Kidney (tissue), 22 donors: ENCODE measurements at places on chromosomes 3 and 15.

DNA sequence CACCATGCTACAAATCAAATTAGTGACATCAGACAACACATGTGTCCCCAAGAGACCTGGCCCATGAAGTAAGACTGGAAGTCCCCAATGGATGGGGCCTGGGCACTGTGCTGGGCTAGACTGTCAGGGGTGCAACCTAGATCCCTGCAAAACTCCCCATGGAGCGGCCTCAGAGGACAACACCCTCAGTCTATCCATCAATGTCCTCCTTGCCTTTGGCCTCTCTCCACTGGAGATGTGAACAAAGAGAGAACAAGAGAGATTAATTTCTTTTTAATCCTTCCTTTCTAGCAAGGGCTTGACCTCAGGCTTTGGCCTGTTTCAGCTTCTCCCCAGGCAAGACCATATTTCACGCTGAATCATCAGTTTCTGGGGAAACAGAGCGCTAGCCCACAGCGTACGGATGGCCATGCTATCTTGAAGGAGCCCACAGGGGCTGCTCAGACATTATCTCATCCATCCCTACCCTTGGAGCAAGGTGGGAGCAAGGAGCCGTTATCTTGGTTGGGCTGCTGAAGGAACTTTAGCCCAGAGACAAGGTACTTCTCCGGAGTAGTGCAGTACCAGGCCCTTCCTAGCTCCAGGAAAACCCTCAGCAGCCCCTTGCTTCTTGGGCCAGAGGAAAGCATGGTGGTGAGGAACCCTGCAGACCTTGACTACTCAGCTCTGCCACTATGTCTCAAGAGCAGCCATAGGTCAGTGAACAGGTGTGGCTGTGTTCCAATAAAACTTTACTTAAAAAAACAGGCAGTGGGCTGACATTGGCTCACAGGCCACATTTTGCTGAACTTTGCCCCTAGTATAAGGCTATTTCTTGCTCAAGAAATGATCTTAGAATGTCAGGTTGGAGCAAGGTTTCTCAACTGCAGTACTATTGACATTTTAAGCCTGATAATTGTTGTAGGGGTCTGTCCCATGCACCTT lies 72.7 kb upstream of the WNT5A start:
- DNase-seq: no peak

- no peak for DNase-seq
These were observed 217.0 kb downstream of the SATB1 start for GRCh38 chr3:18208091-18208490.

DNA sequence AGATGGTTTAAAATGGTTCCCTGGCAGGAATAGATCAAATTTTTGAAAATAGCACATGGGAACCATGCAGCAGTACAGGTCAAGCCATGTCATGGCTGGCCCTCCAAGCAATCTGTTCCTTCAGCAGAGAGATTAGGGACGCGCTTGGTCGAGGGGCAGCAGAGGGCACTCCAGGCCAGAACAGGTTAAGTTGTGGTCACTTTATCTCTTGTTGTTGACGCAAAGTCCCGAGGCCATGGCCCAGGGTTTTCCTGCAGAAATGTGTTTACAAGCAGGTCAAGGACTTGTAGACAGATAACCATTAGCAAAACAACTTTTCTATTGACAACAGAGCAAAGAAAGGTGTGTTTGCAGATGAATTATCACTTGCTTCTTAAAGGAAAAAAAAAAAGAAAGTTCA lies 570.0 kb upstream of the NR2F2 start:
- DNase-seq: no peak

GRCh38 chr3:111173328-111173900 lies 101.8 kb downstream of the NECTIN3 start:
- no peak for DNase-seq

DNA sequence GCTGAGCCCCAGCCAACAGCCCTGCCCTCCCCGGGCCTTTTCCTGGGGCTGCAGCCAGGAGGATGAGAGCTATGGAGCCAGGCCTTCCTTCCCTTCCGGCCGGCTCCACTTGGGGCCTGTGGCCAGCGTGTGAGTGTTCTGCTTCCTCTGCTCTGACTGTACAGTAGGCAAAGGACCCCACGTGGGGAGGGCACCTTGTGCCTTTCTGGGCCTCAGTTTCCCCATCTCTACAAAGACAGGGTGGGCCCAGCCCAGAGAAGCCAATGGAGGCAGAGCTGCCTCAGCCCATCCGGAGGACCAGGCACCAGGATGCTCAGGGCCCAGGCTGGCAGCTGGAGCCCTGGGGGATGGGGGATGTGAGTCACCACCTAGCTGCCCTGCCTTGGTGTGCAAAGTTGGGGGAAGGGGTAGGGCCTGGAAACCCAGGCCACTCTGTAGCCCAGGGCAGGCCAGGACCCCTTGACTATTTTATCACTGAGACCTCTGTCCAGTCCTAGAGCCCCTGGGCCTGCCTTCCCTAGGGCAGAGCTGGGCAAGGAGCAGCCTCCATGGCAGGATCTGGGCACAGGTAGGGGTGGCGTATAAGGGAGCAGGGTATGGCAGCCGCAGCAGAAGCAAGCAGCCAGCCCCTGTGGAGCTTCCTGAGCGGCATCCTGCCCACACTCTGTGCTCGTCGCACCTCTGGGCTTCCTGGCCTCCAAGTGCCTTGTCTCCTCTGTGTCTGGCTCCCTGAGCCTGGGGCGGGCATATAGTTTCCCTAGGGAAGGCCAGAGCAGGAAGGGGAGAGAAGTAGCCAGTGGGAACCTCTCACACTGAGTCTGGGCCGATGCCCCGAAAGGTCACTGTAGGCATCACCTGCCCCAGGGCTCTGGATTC lies 1.8 kb downstream of the PSTPIP1 start:
- no peak for DNase-seq

DNA sequence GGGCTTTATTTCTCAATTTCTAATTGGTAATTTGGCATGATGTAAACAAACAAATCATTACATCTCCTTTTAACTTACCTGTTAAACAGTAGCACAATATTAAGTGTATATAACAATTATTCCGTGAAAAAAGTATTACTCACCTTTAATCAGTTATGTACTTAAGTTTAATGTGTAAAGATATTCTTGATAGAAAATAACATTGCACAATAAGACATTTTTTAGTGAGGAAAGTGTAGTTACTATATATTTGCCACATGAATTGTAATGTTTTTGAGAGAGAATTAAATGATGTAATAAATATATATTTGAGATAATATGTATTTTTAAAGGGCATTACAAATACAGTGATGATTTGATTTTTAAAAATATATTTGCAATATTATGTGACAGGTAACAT lies 10.9 kb upstream of the CCNB2 start:
- no peak for DNase-seq
